Regular cardiac myocyte (primary cell): ENCODE measurements at places on chromosomes 11 and 22. TPM values are rescaled to one million over a fixed set of nuclear protein-coding genes. Genes with fewer than 3 reads are reported as not detected.

Gene IGLL1
- not detected in 2 replicates for total RNA-seq

Gene SLC22A6
- not detected in 2 replicates for total RNA-seq

Gene CECR2
- total RNA-seq = 0.96 and 1.1 TPM in 2 replicates

Gene POU2AF3
- total RNA-seq = not detected in 2 replicates

Gene LPXN
- 3.1 and 12.8 TPM in 2 replicates for total RNA-seq

Gene ADORA2A
- total RNA-seq = 13.2 and 18.0 TPM in 2 replicates

Gene APOA5
- total RNA-seq = under 0.01 TPM in 1 of 2 replicates, not detected in the other
